Activated CD4-positive, alpha-beta T cell treated with anti-CD3 and anti-CD28 coated beads, Interleukin-2, amount 50 U/mL, for 24 hours (primary cell): ENCODE measurements at places on chromosomes 12 and 14.

DNA sequence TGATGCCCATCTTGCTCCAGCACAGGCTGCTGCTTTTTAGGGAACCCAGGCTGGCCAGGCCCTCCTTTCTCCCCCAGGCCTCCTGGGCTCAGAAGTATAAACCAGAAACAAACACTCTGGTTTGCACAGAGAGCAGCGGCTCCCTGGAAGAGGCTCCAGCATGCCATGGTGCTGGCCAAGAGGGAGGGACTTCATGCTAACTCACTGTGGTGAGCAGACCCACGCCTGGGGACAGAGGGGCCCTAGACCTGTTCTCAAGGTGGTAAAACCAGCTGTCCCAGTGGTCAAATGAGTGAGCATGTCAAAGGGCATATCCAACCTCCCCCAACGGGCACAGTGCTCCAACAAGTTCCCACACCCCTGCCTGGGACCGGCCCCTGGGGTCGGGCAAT lies 15.5 kb downstream of the BCL11B start:
- no peak for DNase-seq

DNA sequence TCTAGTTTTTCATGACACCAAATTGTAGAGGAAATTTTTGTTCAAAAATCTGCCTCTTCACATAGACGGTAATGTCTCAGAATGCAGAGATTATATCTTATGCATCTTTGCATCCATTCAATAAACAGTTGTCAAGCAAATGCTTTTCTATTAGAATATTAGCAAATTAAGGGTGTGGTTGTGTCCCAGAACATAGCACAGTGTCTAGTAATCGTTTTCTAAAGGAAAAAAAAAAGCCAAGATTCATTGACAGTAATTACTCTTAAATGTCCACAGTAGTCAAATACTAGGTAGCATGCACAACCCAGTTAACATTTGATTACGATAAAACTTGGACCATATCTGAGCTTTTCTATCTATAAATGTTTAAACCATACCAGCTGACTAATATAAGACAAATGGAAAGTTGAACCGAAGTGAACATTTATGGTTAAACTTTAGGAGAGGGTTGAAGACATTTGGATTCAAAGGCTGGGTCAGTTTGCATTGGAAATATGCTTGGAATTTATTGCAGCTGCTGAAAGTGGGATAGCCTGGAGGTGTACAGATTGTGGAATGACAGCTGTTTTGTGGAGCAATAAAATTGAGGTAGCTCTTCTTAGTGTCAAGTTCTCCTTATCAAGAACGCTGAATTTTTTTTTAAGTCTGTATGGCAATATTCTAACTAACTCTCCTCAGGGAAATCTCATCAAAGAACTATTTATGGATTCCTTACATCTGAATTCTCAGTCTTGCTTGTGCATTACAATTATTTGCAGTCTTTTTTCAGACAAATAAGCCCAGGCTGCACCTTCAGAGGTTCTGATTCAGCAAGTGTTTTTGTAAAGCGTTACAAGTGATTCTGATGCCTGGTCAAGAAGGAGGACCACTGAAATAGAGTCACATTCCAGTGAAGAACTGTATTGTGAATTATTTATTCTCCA lies 66.7 kb upstream of the ATP2B1 start:
- no peak for DNase-seq

DNA sequence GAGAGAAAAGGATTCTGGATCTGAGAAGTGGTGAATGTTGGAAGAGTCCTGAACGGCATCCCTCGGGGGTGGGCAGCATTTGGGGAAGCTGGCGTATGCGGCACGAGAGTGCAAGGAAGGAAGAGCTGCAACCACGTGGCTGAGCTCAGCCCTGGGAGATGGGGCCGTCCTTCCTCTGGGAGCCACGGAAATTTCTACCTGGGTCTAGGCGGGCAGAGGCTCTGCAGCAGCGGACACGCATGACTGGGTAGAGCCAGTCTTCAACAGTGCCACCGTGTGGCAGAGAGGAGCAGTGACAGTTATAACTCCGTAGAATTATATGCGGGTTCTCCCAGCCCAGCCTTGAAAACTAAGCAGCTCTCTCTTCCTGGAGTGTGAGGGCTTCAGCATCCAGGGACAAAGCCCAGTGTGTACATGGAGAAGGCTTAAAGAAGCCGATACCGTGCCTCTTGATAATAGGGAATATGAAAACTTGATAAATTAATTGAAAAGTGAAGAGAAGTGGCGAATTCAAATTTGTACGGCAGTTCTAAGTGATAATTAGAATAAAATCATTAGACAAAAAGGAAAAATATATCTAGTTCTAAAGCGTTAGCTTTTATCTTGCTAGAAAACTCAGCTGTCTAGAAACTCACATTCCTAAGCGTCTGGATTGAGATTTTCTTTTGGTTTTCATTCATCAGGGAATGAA lies 82.9 kb upstream of the STXBP6 start:
- DNase-seq: peak; percentile 10

- no peak for DNase-seq
Observed at GRCh38 chr12:102746963-102747362, 170.1 kb downstream of the PAH start.

DNA sequence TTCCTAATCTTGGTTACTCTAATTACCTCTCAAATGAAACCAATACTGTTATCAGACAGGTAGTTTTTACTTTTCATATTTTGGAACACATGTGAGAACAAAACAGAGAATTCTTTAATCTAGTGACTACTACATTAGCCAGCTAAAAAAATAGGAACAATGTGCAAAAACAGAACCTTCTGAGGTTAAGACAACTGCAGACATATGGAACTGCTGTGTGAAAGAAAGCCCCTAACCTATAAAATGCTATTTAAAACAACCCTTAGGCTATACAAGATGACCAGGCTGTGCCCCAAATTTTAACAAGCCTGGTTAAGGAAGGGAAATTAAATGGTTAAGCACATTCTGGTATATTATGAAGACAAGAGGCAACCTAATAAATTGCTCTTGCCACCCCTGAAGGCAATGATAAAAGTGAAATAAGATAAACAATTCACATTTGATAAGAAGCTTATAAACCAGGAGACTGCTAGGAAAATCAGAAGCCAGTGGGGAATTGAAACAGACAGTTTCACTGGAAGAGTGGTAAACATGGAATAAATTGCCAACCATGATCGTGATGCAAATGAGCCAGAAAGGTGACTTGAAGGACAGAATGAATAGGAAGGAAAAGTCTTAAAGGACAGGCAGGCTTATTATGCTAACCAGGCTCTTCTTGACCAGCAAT lies 7.4 kb downstream of the GTSF1 start:
- DNase-seq: no peak

- peak; percentile 30 for DNase-seq
Observed at GRCh38 chr14:61695695-61696527, 598 bp downstream of the HIF1A start.

DNA sequence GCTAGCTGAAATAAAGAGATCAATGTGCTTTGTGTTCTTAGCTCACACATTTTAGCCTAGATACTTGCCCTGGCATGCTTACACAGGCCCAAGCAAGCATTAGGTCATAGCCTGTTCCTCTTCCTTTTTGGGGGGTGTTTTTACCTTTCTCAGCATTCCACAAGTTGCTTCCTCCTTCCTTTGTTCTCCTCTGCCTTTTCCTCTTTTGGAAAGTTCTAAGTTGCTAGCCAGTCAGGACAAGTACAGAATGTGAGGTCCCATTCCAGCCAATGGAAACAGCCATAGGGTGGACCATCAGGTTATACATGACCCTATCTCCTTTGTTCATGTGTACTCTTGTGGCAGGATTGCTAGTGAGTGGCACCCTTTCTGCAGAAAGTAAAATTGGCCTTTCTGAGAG lies 154.9 kb downstream of the RASSF9 start:
- DNase-seq: no peak

GRCh38 chr14:74611650-74612349 lies at the start of gene LTBP2:
Gene LTBP2, minus strand, starts transcription at chr14:74612237. Its CDS starts 293 bp downstream, at chr14:74611944.
- DNase-seq: no peak

DNA sequence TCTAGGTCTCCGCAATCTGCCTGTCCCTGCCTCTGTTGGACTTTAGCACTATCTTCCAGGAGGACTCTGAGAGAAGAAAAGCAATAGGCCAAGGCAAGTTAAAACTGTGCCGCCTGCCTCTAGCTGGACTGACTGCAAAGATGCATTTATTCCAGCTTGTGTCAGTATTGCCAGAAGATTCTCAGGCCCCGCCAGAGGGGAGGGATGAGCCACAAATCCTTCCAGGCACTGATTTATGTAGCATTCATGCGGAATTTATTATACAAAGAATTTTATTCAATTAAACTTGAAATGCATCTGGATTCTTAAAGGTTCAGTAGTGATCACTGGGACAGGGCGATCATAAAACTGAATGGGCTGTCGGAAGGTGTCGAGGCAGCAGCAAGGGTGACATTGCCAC lies 19.8 kb downstream of the MMAB start:
- no peak for DNase-seq

- DNase-seq: no peak
Observed at GRCh38 chr12:18270958-18271460, 9.7 kb downstream of the PIK3C2G start.

GRCh38 chr12:57491393-57492280 lies 3.8 kb downstream of the MARS1 start:
- no peak for DNase-seq

GRCh38 chr12:124853781-124854636 lies 9.7 kb downstream of the SCARB1 start:
- DNase-seq: no peak

DNA sequence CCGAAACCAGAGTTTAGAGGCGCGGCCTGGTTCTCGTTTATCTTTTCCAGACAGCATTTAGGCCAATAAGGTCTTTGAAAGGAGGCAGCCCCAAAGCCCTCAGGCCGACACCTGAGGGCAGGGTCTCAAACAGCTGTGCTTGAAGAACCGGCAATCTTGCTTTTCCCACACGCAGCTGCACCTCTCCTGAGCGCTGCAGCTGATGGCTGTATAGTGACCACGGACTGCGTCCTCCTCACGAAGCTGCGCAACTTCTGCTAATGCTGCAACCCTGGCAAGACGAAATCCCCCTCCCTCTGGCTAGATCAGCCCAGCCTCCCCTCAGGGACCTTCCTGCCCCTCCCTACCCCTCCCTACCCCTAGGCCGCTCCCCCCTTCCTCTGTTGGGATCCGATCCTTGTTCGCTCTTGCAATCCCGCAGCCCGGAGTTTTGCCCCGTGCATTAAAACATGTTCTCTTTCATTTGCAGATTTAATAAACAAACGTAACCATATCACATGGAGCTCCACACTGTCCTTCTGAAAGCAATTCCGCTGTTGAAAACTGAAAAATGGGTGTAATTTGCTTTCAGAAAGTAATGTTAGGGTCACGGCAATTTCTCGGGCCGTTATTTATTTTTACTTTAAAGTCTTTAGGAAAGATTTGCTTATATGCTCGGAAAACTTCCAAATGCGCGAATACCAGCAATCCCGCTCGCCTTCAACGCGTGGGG lies 4.8 kb upstream of the PAX9 start:
- no peak for DNase-seq

DNA sequence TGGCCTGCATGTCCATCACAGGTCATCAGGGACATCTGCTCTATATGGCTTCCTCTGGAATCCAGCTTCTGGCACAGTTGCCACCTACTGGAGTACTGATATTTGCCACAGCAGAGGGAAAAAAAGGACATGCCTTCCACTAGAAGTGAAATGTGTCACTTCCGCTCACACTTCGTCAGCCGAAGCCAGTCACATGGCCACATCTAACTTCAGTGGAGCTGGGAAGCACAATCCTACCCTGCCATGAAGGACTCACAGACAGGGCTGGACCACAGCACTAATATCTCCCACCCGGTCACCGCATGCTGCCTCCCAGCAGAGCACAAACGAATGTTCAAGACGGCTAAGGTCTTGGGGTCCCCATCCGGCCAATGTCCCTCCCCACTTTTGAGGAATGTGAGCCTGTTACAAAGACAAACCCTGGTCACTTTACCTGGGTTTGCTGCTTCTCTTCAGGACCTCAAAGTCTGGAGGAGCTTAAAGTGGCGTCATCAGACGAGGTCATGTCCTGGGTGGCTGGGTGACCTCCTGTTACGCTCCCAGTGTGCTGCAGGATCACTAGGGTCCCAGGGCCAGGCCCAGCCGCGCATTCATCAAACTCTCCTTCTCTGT lies 98.6 kb downstream of the GCH1 start:
- no peak for DNase-seq

DNA sequence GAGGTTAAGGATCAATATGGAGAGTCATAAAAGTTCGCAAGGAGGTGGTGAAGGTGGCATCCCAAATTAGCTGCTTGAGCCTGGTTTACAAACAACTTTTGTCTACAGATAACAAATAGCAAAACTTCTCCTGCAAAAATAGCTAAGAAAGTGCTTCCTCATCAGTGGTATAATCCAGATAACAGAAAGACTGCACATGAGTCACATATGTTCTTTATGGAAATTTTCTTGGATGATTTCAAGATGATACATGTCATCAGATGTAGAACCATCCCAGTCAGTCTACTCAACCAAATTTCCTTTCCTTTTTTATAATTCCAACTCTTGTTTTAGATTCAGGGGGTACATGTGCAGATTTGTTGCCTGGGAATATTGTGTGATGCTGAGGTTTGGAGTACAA lies 133.0 kb downstream of the BTG1 start:
- DNase-seq: no peak

DNA sequence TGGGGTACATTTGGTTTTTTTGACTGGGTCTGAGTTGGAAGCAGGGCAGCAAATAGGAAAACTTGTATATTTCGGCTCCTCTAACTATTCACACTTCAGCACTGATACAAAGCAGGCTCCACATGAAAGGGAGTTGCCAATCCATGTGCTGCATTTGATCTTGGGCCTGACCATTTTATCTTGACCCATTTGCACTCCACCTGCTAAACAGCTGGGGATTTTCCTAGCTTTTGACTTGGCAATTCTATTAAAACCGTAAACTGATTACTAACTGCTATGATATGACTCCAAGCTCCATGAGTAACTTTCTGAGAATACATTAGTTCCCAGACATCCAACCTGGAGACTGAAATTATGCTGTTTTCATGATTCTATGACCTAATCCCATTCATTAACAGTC lies 797.1 kb downstream of the BCL11B start:
- no peak for DNase-seq

- DNase-seq: no peak
Observed at GRCh38 chr14:93967637-93968250, 8.6 kb downstream of the ASB2 start.

DNA sequence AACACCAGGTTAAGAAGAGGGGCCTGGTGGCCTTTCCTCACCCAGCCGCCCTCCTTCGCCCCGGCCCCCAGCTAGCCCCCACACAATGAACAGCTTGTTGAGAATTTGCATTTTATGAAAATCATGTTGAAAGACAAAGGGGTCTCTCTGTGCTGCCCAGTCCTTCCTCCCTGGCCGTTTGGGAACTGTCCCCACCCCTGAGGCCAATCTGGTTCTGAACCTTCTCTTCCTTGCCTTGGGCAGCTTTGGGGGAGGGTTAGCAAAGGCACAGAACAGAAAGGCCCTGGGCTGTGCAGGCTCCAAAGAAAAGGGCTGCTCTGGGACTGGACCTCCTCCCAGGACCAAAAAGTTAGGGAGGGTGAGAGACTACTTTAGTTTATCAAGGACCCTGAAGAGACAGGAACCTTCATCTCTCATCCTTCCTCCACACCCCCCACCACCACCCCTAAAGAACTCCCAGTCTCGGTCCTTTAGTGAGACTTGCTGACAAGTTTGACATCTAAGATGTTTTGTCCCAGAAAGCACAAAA lies 1.3 kb downstream of the TAMALIN start:
- DNase-seq: no peak

GRCh38 chr14:23249824-23250223 lies 12.1 kb downstream of the RNF212B start:
- DNase-seq: no peak

GRCh38 chr14:104442631-104443390 lies 136.8 kb upstream of the C14orf180 start:
- no peak for DNase-seq

GRCh38 chr12:104748790-104749189 lies 209.3 kb downstream of the SLC41A2 start:
- no peak for DNase-seq

- no peak for DNase-seq
Observed at GRCh38 chr14:78448164-78449094, 278.3 kb downstream of the NRXN3 start.
